ENCODE measurements at places on chromosomes 3 and 15.

GRCh38 chr3:58556001-58556400, 19.0 kb upstream of the ACOX2 start:
- DNase-seq, result no peak

GRCh38 chr3:128845119-128845777, 34.2 kb upstream of the ACAD9 start:
- DNase-seq, result no peak

DNA sequence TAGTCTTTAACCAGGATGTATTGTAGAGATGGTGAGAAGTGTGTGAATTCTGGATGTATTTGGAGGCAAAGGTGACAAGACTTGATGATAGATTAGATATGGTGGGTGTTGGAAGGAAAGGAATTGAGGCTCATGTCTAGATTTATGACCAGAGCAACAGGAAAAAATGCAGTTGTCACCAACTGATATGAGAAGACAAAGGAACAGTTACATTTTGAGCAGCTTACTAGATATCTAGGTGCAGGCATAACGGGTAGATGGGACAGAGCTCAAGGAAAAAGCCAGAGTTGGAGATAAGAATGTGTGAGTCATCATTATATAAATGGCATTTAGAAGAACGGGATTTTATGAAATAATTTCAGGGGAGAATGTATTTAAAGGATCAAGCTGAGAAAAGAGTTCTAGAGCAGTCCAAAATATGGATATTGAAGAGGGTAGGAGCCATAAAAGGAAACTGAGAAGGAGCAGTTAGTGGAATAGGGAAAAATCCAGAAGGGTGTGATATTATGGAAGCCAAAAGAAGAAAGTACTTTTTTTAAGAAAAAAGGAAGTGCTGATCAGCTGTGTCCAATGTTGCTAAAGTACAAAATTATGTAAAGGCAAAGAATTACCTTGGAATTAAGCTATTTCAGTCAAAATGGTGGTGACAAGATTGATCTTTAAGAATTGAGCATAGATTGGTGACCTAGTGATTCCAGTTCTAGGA, 262.5 kb downstream of the CGGBP1 start:
- no peak for DNase-seq

- no peak for DNase-seq
Measured at GRCh38 chr3:9563851-9564250, 10.2 kb upstream of the LHFPL4 start.

DNA sequence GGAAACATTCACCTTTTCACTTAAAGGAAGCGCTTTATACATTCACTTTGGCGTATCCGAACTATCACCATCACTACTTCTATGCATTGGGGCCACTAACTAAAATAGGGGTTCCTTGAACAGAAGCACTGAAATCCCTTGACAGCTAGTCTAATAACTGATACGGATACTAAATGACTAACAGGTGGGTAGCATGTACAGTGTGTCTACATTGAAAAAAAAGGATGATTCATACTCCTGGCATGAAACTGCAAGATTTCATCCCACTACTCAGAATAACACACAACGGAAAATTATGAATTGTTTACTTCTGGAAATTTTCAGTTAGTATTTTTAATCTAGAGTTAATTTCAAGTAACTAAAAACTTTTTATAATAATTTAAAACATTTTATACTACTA, 96.7 kb downstream of the SMARCC1 start:
- no peak for DNase-seq

DNA sequence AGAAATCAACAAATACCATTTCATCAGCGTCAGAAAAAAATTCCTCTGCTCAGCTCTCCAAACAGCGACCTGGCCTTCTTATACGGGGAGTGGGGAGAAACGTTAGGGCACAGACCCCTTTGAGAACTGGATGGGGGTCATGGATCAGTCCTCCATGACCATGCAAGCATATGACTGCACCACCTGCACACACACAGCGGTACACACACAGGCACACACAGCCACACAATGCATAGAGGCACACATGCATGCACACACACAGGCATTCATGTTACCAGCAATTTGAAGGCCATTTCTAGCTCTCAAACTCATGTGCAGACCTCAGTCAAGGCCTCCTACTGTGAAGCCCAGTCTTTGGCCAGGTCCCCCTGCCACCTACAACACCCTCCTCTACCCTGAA, 50.2 kb downstream of the SLC41A3 start:
- DNase-seq, result no peak

DNA sequence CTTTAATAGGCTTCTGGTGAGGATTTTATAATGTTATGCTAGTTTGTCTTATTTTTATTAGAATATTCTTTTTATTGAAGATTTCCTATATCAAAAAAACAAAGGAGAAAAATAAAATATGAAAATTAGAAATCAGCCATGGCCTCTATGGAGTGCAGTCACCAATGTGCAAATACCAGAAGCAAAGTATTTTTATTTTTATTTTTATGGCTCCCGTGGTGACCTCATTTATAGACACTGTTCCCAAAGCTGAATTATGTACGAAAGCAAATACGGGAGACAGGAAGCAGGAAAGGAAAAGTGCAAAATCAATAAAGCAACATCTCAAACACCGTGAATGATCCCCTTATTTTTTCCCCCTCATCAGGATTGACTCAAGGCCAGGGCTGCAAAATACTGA, 35.1 kb downstream of the DAZL start:
- DNase-seq, result no peak

GRCh38 chr3:59677747-59678702, 628.2 kb upstream of the CFAP20DC start:
- no peak for DNase-seq

GRCh38 chr15:95300958-95301357, 1029.5 kb upstream of the NR2F2 start:
- no peak for DNase-seq

GRCh38 chr3:97930018-97930417, 42.2 kb downstream of the RIOX2 start:
- DNase-seq, result no peak

DNA sequence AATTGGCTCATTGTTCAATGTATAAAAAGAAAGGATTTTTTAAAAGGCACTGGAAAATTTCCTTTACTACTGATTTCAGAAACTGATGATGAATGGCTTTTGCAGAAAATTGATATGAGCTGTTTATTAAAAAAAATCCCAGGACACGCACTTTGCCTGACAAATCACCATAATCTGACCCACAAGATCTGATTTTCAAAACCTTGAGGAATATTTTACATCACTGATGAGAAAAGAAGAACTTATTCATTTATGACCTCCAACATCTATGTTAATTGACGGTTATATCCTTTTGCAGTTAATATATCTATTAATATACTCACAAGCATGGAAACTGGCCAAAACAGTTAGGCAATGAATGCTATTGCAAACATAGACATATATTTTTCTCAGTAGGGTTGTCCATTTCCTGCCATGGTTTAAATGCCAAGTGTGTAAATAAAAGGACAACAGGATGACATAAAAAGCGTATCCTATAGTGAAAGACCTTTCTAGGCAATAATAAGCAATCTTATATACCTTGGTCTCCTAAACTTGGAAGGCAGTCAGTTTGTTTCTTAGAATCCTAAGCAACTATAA, 109.7 kb upstream of the SLC7A14 start:
- no peak for DNase-seq

DNA sequence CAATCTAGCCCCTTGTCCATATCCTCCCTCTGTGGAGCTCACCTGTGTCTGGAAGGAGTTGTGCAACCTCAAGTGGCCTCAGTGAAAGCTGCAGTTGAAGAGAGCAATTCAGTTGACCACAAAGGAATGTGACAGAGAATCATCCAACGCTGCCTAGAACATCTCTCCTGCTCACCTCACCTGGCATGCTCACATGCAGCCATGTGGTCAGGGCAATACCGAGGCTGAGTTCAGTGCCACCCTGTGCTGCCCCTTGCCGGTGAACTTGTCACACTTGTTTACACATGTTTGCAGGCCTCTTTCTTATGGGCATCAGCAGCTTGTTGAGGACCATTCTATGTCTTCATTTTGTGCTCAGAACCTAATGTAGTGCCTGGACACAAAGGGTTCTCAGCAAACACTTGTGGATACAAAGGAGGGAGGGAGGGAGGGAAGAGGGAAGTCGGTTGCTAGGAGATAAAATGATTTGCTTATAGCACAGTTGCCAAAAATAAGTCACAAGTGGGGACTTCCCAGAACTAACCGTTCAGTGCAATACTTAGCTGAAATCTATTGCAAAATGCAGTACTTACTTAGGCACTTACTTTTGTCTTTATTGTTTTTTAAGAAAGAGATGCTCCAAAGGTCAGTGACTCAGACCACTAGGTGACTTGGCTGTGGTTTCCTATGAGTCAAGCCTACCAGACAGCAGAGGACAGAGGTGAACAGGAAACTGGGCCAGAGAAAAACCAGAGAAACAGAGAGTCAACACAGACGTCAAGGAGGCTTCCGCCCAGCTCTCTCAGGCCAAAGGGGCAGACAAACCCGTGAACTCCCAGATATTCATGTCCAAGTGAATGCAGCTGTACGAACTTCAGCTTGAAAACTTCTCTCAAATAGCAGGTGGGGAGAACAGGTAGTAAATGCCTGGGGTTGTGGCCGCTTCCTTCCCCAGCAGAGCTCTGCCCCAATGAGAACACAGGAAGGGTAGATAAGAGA, 227.8 kb upstream of the CTNNB1 start:
- DNase-seq, result peak; percentile 87

GRCh38 chr15:48466079-48466478, 134.8 kb downstream of the DUT start:
- no peak for DNase-seq

- no peak for DNase-seq
Measured at GRCh38 chr3:48426944-48427629, 2.8 kb downstream of the PLXNB1 start.

GRCh38 chr3:171565481-171566058, 105.4 kb upstream of the TNIK start:
- no peak for DNase-seq

DNA sequence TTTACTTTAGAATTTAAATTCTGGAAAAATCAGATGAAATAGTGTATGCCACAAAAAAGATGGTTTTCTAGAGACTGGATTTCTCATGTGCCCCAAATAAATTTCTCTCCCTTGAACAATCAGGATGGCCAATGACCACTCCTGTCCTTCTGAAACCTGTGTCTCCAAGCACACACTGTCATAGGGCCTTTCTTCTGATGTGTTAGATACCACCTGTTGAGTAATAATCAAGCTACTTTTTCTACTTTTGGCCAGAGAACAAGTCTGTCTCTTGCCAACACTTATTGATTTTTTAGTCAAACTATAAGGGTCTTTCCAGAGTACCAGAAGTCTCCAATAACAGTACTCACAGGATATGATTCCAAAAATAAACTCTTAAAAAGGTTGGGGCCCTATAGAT, 16.1 kb upstream of the TFG start:
- DNase-seq, result no peak

DNA sequence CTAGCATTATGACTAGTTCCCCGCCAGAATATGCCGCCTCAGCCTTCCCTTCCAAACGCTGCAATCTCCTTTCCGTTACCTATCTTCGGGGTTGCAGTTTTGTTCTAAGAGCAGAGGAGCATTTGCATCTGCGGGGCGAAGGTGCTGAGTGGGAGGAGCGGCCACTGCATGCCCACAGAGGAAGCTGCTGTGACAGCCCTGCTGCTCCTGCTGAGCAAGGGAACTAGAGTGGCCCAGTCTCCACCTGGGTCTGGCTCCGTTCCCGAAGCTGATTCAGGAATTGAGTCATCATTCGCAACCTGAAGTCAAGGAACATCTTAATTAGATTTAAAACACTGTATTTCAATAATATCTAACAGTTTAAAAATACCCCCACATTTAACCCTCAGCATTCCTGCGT, 98.2 kb upstream of the TJP1 start:
- DNase-seq, result no peak

- DNase-seq, result no peak
Measured at GRCh38 chr3:98259-98654, 98.3 kb upstream of the CHL1 start.

DNA sequence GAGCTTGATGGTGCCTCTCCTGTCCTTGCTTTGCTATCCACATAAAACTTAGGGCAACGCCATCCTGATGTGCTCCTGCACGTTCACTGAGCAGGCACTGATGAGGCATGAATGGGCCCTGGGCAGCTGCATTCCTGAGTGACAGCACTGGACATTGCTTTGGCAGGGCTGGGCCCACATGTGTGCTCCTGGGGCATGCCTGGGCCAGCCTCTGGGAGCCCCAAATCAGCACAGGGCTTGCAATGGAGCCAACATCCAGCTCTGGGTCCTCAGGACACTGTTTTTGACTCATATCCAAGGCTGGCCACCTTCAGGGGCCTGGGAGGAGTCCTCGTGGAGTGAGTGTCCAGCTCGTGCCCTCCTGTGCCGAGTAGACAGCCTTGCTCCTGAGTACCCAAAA, 5.9 kb upstream of the TKT start:
- no peak for DNase-seq

DNA sequence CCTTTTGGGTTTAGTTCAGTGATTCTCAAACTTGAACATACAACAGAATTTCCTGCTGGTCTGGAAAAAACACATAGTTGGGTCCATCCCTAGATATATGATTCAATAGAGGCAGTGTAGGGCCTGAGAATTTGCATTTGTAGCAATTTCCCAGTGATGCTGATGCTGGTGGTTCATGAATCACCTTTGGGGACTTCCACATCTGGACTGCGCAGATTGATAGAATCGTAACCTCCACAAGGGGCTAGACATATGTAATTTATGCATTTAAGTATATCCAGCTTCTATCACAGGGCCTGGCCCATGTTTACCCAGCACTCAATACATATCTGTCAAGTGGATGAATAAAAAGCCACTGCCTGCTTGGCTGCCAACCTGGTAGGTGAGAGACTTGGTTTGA, 33.8 kb upstream of the SUCLG2 start:
- DNase-seq, result no peak

- DNase-seq, result no peak
Measured at GRCh38 chr3:79354179-79354688, 413.6 kb downstream of the ROBO1 start.

DNA sequence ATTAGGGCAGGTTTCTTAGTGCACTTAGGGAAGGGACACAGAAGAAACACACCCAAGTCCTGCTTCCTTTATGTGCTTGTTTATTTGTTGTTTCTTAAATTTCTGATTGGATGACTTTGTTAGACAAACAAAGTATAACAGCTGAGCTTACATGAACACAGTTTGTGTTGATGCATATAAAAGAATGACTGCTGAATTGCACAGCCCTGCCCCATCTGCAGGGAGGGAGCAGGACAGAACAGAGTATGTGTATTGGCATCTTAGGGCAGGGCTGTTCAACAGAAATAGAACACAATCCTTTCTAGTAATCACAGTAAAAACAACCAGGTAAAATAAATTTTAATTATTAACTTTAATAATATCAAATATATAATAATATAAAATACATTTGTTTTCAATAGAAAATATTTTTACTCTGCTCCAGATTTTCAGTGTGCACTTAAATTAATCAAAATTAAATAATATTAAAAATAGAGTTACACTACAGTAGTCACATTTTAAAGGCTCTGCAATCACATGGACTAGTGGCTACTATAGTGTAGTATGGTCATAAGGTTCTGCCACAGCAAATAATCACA, 198.4 kb downstream of the ZNF621 start:
- no peak for DNase-seq

GRCh38 chr15:87881026-87881425, 375.5 kb downstream of the NTRK3 start:
- DNase-seq, result no peak

Data from heart right ventricle (tissue), 16 donors.